ENCODE measurements at places on chromosomes 4 and X.

DNA sequence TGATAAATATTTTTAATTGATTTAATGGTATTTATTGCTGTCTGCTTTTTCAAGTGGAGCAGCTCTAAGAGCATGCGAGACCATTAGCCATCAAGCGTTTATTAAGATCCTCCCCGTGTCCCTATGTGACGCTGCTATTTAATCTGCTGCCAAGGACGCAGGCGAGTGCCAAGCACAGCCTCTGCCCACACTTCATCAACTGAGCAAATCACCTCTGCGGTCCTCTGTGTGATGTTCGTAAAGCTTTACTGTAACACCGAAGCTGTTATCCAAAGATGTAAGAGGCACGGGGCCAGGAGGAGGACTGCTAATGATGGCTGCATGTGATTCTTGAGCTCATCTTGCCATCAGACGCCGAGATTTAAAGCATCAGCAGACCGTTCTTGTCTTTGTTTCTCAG is 79.5 kb downstream of the STOX2 start:
- no peak for DNase-seq

GRCh38 chr4:99043346-99043745 is 45.2 kb downstream of the ADH5 start:
- DNase-seq = no peak

DNA sequence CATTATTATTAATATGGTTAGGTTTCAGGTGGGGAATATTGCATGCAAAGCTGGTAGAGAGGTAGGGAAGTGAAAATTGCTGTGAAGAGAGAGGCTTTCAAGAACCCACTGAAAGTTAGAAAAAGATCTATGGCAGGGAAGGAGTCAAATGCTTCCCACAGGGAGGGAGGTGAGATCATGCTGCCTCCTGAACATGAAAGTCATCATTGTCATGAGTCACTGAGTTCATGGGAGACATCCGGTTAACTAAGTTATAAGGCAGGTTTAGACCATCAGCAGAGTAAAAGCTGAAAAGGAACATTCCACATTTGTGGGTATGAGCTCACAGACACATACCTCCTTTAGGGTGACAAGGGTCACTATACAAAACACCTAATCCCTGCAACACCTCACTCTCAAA is 16.2 kb downstream of the GATB start:
- no peak for DNase-seq

DNA sequence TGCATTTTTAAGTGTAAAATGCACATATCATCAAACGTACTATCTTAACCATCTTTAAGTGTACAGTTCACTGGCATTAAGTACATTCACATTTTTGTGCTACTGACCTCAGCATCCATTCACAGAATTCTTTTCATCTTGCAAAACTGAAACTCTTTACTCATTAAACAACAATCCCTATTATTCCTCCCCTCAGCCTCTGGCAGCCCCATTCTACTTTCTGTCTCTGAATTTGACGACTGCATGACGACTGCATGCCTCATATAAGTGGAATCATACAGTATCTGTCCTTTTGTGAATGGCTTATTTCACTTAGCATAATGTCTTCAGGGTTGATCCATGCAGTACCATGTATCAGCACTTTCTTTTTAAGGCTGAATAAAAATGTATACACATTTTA is 38.7 kb downstream of the CNKSR2 start:
- no peak for DNase-seq

GRCh38 chrX:19595043-19595677 is 79.9 kb upstream of the MAP3K15 start:
- no peak for DNase-seq

GRCh38 chrX:118143578-118143977 is 27.0 kb upstream of the KLHL13 start:
- DNase-seq = no peak

- DNase-seq = no peak
Observed at GRCh38 chr4:122826079-122826527, 528 bp upstream of the FGF2 start.

- DNase-seq = no peak
Observed at GRCh38 chrX:72305286-72306084, at the start of gene CITED1. TSS of gene CITED1 (minus strand) at chrX:72305914. CDS start at chrX:72302869, 3,045 bp downstream.

GRCh38 chrX:117982694-117983392 is 133.8 kb downstream of the KLHL13 start:
- no peak for DNase-seq

DNA sequence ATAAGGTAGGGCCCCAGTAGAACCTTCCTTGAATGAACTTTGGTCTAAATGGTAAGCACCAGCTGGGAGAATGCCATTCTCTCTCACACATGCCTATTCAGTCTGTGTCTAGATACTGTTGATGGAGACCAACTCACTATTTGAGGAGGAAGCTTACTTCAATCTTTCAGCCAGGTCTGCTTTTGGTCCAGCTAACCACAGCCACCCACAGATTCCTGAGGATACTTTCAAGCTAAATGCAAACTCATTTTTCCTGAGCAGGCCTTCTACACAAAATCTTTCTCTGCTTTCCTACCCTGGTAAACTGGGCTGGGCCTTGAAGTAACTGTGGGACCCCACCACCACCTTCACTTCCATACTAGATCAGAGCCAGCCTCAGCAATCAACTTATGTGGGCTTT is 76.9 kb upstream of the KLF3 start:
- DNase-seq = no peak

GRCh38 chrX:48578661-48579128 is 4.4 kb downstream of the RBM3 start:
- DNase-seq = no peak

DNA sequence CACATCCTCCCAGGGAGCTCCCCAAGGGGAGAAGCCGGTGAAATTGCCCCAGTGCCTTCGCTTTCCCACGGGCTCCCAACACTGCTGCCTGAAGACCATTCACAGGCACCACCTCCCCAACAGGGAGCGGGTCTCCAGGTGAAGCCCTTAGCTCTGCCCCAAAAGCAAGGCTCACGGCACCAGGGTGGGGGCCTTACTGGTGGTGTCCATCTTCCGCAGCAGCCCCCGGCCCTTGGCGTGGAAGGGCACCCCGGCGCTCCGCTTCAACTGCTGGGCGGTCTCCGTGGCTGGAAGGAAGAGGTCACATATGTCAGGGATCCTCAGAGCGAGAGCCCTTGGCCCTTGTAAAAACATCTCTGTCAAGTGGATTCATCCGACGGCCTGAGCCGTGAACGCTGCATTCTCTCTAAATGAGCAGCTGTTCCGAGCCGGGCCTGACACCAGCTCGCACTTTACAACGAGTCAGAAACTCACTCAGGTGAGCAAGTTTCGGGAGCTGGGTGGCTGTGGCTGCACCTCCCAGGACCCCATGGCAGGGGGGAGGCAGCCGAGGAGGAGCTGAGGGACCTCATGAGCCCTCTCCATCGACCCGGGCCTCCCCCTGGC is 20.9 kb downstream of the NELFA start:
- no peak for DNase-seq

GRCh38 chr4:118417325-118417724 is 64.5 kb upstream of the PRSS12 start:
- no peak for DNase-seq

- no peak for DNase-seq
Observed at GRCh38 chrX:106952988-106953387, 32.8 kb downstream of the CLDN2 start.

GRCh38 chr4:66284991-66285451 is 614.7 kb upstream of the EPHA5 start:
- DNase-seq = no peak

DNA sequence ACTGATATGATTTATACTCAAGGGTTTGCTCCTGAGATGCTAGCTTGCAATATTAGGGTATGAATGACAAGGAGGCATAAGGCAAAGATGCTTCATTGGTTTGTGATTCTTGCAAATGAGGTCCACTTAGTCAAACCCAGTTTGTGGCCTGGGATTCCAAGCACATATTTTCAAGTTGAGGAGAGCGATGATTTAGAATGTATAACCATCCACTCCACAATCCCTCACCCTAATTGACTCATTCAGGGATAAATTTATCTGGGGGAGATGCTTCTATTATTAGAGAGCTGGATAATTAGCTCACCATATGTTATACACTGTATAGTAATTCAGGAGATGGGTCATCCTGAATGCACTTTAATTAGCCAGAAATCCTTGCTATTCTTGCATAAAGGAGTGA is 118.3 kb upstream of the PUDP start:
- no peak for DNase-seq

GRCh38 chr4:41174444-41174843 is 39.9 kb downstream of the APBB2 start:
- no peak for DNase-seq

GRCh38 chr4:152696764-152697261 is 17.0 kb upstream of the TMEM154 start:
- DNase-seq = peak; percentile 45

GRCh38 chr4:7048642-7049041 is 5.5 kb downstream of the TADA2B start:
- DNase-seq = no peak

GRCh38 chr4:23097251-23097650 is 404.5 kb downstream of the GBA3 start:
- no peak for DNase-seq

DNA sequence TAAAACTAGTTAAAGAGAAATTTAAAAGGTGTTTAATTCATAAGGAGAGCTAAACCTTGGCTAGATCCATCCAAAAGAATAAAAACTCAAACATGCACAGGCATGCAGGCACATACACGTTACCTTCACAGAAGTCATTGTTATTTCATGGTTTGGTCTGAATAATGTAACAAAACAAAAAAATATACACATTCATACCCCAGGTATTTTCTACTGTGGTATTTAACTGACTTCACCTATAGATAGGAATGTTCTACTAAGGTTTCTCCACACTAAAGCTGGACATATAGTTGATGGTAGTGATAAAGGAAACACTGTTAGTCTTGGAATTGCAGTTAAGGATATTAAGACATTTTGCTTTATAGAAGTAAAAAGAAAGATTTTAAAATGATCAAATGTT is 283.6 kb upstream of the PCDH10 start:
- DNase-seq = no peak

- DNase-seq = no peak
Observed at GRCh38 chrX:15579778-15580747, 20.7 kb downstream of the ACE2 start.

DNA sequence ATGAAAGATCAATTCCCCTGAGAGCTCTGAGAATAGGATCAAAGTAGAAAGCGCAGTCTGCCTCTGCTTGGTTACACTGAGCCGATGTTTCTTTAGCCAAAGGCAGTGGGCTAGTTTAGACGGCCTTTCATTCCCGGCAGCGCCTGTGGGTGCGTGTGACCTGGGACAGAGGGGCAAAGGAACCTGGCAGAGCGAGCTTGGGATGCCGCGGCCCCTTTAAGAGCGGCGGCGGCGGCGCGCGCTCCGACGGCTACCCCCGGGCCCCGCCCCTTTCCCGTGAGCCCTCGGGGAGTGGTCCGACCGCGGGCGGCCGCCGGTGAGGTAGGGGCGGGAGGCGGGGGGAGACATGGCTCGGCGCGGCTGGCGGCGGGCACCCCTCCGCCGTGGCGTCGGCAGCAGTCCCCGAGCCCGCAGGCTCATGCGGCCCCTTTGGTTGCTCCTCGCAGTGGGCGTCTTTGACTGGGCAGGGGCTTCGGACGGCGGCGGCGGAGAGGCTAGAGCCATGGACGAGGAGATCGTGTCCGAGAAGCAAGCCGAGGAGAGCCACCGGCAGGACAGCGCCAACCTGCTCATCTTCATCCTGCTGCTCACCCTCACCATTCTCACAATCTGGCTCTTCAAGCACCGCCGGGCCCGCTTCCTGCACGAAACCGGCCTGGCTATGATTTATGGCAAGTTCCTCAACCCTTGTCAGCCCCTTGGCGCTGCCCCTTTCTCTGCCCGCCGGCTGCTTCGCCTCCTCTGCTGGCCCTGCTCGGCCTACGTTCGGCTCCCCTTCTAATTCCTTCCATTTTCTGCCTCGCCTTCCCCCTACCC is at the start of gene SLC9A6:
Gene SLC9A6 (plus strand): TSS at position 279 of the 816 bp plus-strand sequence. CDS start 224 bp downstream, at position 503.
- peak; percentile 30 for DNase-seq

GRCh38 chr4:162274354-162274753 is 110.6 kb upstream of the FSTL5 start:
- DNase-seq = no peak

GRCh38 chr4:60934566-60935295 is 265.4 kb upstream of the ADGRL3 start:
- no peak for DNase-seq

DNA sequence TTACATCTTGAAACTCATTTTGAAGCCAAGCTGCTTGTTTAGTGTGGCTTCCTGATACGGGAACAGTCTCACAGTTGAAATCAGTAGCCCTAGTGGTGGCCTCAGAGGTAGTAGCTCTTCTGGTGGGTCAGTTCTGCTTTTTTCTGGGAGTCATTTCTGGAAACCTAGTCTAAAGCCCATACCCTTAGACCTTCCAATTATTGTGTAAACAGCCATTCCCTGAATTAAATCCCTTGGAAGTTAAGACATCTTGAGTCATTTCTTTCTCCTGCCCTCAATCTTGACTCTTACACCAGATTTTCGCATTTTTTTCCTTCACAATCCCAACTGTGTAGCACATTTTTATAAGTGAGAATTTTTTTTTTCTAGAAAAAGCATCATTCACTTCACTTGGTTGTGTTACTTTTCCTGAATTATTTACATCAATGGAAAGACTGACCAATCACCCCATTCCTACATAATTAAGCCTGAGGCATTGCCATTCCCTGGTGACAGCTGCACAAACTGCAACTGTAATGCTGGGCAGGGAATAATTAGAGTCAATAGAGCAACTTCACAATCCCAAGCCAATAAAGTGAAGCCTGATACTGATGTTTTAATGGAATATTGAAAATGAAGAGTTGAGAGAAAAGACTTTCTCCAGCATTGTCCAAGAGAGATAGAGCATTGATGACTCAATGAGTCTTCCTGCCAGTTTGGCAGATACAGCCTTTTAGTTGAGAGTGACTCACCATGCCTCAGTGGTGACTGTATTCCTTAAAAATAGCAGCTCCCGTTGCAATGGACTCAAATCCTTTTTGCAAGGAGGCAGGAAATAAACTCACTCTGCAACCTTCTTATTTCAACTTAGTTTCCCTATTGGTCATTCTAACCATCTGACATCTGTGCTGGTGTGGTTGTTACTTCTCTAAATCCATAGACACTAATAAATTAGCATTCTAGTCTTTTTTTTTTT is 13.0 kb upstream of the SEPSECS start:
- DNase-seq = no peak

DNA sequence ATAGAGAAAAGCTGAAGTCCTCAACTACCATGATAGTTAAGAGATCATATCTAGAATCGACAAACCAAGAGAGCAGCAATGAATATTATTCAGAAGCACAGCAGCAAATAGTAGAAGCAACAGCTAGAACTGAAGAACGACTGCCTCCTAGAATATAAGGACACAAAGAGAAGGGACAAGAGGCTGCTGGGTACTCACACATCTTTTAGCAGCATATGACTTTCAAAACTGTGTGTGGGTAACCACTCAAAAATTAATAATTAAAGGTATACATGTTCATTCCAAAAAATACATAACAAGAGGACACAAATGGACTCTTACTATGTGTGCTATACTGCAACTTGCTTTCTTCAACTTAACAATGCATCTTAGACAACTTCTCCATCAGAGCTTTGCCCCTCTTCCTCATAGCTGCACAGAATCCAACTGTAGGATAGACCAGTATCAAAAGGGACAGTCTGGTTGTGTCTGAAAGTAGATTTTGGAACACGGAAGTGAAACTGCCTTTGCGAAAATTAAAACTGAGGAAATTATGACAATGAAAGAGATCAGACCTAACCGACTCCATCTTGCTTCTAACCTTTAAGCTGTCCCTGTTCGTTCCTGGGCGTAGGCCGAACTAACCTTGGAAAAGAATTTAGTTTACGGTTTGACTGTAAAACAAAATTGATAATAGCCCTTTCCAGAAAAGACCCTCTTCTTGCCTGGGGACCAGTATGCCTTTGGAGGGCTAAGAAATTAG is 125.7 kb downstream of the SH3KBP1 start:
- DNase-seq = no peak

- no peak for DNase-seq
Observed at GRCh38 chr4:157502656-157503055, 282.1 kb downstream of the GRIA2 start.

GRCh38 chr4:156137679-156138473 is 184.2 kb upstream of the CTSO start:
- no peak for DNase-seq

All from stimulated activated CD4-positive, alpha-beta T cell treated with anti-CD3 and anti-CD28 coated beads, Interleukin-12 subunit alpha, Interleukin-12 subunit beta, amount 100 ng/mL, for 48 hours (primary cell).